Stimulated activated CD8-positive, alpha-beta memory T cell treated with anti-CD3 and anti-CD28 coated beads, Interleukin-7, amount 100 ng/mL, for 1 hour (primary cell): ENCODE measurements at places on chromosomes 7 and 10.

DNA sequence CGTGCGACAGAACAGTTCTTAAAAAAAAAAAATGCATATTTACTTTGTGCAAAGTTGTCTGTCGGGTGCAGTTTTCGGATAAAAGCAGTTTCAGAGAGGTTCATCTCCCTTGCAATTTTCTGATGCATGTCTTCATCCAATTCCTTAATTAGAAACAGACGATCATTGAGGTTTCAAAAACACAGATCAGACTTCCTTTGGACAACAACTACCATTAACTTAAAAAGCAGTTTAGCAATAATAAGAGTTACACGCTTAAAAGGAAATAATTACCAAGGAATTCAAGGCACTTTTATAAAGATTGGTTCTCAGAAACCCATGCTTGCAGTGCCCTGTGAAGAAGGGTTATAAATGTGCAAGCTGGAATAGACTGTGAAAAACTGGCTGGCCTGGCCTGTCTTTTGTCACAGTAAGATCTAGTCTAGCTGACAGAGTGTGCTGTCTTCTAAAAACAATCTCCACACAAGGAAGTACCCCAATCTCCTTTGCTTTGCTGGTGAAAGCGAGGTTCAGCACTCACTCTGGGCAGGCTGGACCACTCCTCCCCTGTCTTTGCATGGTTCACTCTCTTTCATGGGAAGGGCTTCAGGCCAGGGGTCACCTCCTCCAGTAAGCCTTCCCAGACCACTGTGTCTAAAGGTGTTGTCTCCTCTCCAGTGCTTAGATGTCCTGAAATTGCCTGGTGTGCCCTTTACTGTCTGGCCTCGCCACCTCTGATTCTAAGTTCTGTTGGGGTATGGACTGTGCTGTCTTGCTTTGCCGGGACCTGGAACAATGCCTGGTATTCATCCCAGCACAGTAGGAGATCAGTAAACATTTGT lies 34.8 kb upstream of the HNRNPH3 start:
- DNase-seq: no peak

DNA sequence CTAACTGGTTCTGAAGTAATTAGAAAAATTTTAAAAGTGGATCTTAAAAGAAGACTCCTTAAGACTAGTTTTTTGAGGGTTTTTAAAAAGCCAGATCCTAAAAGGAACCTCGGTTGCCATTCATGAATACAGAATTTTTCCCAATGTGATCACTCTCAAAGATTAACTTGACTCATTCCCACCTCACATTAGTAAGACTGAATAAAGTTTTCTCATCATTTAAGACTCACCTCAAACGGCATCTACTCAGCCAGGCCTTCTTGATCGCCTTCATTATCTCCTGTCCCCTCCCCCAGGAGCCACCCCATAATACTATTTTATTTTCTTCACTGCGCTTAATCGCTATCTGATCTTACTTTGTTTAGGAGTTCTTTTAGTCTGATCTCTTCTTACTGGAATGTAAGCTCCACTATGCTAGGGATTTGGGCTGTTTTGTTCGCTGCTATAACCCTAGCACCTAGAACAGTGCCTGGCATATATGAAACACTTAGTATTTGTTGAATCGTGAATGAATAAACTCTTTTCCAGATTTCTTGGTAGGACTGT lies 55.9 kb upstream of the PCGF5 start:
- no peak for DNase-seq

DNA sequence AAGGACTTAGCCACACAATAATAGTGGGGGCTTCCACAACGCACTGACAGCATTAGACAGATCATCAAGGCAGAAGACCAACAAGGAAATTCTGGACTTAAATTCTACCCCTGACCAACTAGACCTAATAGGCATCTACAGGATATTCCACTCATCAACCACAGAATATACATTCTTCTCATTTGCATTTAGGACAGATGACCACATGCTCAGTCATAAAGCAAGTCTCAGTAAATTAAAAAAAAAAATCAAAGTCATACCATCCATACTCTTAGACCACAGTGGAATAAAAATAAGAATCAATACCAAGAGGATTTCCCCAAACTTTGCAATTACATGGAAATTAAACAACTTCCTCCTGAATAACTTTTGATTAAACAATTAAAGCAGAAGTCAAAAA lies 155.9 kb downstream of the CDK14 start:
- DNase-seq: no peak

DNA sequence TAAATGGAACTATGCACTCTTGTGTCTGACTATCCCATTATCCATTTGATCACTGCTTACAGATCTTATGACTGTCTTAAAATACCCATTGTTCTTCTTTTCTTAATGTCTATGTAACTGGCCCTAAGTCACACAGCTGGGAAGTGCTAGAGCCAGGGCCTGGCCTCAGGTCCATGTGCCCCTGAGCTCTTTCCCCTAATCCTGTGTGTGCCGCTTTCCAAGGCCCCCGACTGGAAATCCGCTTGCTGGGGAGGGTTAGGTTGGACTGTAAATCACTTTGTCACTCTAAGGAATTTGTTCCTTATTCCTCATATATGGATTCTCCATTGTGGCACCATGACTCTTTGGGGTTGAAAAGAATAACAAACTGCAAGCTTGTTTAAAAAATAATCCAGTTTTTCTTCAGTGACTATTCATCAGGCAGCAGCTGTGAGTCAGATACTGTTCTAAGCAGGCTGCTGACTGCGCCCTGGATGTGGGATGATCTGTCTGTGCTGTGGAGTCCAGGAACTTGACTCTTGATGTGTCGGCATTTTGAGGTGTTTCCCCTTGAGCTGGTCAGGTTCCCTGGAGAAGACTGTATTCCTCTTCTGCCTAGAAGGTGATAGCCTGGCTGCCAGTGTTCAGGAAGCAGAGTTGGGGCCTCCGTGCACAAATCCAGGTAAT lies 236.3 kb downstream of the SDK1 start:
- DNase-seq: no peak

GRCh38 chr10:123548770-123549169 lies 117.4 kb upstream of the GPR26 start:
- DNase-seq: no peak

GRCh38 chr10:127532659-127533058 lies 16.4 kb upstream of the NPS start:
- DNase-seq: no peak

- DNase-seq: no peak
These were observed 42.3 kb downstream of the SVOPL start for GRCh38 chr7:138658889-138659288.

DNA sequence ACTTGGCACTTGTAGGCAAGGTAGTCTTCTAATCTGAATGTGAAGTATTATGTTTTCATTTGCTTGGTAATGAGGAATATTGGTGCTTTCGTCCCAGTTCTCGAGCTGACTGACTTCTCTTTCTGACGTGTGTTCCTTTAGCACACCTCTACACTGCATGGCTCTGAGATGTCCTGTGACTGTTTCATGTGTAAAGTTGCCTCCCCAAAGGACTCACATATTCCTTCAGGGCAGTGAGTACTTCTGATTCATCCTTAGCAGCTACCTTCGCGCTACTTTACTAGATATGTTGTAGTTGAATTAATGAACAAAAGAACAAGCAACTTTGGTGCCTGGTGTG lies 113.7 kb downstream of the EGFR start:
- no peak for DNase-seq

DNA sequence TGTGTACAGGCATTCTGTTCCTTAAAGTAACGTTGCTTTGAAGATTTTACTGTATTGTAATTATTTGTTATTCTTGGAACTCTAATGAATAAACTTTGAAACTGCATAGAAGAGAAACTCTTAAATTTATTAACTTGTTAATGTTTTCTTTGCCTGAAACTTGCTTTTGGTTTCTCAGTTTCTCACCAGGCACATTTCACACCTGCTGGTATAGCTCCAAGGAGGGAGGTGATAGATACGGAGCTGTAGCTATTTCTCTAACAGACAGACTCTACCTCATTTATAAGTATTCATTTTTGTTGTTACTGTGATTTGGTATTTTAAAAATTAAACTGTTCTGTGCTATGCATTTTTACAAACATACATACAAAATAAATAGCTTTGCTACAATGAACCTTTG lies 32.7 kb downstream of the R3HCC1L start:
- DNase-seq: no peak

DNA sequence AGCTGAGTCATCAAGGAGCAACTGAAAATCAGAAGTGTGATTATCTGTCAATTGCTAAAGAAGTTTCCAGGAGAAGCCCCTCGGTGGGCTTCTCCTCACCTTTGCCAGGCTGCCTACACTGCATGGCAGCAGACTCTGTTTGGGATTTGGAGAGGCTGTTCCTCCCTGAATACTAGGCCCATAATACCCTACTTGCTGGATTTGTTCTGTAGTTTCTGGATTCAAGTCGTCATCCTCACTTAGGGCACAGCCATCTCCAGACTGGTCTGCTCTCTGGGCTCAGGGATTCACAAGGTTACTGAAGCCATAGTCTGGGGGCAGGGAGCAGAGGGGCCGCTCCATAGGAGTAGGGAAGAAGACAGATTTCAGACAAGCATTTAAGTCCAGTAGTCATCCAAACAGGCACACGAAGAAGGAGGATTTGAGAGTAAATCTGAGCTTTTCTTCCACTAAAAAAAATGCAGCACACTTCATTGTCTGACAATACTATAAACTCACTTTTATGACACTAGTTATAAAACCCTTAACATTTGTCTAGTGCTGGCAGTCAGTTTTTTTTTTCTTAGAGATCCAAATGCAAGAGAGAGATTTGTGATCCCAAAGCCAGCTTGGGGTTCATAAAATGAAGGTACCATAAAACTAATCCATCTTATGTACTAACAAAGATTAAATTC lies 723.3 kb downstream of the GRID1 start:
- DNase-seq: no peak

DNA sequence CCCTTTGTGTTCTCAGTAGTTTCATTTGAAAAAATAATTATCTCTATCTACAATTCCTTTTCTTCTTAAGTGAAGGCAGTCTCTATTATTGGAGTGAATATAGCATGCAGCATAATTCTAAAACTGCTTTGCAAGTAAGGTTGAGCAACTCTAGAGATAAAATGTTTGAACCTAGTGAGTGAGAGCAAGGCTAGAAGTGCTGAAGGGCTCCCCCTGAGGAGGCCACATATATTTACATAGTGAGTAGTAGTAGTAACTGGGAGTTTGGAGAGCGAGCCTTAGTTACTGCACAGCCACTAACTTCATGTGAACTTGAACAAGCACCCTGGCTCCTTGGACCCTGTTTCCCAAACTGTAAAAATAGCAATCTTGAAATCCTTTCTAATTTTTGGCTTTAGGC lies 141.5 kb upstream of the DKK1 start:
- no peak for DNase-seq

DNA sequence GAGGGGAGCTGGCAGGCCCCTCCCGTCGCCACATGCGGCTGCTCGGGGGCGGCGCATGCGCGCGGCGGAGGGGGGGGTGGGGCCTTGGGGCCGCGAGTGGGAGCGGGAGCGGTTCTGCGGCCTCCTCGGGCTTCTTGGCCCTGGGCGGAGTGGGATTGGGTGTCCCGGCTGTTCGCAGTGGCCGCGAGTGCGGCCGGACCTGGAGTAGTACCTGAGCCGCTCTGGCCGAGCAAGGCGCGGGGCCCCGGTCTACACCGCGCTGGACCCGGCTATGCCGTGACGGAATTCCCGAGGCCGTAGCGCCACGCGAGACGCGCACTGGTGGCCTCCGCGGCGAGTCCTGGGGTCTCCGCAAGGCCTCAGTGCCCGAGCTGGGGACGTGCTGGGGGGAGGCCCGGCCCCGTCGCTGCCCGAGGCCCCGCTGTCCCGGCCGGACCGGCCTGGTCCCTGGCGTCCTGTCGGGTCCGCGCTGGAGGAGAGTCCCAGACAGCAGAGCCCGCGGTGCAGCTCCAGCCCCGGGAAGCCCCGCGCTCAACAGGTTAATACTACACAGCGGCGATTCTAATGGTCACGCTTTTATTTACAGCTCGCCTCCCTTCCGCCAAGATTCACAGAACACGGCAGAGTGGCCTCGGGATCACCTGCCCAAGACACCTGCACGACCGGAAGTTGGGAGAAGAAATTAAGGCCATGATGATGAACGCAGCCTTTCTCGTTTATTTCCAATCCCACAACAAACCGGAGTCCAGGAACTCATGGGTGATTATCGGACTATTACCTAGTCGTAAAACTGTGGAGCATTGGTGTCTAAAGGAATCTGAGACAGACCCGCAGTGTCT lies 671 bp upstream of the PAXIP1 start:
- DNase-seq: peak; percentile 66

- no peak for DNase-seq
These were observed 36.2 kb upstream of the HECW1 start for GRCh38 chr7:43076189-43076605.

GRCh38 chr7:146175716-146176115 lies 59.1 kb downstream of the CNTNAP2 start:
- no peak for DNase-seq

- DNase-seq: no peak
These were observed 342.5 kb downstream of the RPS24 start for GRCh38 chr10:78375854-78376785.

- DNase-seq: no peak
These were observed 36.4 kb downstream of the VCL start for GRCh38 chr10:74034301-74034700.

DNA sequence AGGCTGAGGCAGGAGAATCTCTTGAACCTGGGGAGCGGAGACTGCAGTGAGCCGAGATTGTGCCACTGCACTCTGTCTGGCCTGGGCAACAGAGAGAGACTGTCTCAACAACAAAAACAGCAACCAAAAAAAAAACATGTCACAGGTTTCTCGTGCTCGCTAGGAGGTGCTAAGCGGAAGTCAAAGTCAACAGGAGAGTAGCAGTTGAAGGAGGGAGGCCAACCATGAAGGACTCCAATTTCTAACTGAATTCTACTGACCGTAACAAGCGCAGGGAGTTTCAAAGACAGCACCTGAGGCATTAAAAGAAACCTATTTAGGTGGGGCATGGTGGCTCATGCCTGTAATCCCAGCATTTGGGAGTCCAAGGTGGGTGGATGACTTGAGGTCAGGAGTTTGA lies 19.4 kb downstream of the KIN start:
- DNase-seq: no peak

DNA sequence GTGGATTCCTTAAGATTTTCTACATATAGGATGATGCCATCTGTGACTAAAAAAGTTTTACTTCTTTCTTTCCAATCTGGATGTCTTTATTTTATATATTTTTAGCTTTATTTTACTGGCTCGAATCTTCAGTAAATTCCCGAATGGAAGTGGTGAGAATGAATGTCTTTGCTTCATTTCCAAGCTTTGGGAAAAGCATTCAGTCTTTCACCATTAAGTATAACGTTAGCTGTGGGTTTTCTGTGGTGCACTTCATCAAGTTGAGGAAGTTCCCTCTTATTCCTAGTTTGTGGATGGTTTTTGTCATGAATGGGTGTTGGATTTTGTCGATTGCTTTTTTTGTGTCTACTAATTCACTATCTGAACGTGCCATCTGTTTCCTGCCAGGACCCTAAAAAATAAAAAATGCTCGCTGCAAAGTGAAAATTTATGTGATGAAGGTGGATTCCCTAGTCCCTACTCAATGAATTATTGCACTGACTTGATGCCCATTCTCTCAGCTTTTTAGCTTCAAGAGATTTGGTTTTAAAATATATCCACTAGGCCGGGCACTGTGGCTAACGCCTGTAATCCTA lies 90.2 kb upstream of the CARD11 start:
- DNase-seq: no peak

GRCh38 chr10:71971769-71972555 lies 7.8 kb downstream of the CHST3 start:
- DNase-seq: no peak

- no peak for DNase-seq
These were observed 682.8 kb upstream of the NRP1 start for GRCh38 chr10:34017281-34017680.

- DNase-seq: no peak
These were observed 239.6 kb downstream of the DNAJB6 start for GRCh38 chr7:157576415-157576814.
